ENCODE measurements at places on chromosomes 6 and 20.

DNA sequence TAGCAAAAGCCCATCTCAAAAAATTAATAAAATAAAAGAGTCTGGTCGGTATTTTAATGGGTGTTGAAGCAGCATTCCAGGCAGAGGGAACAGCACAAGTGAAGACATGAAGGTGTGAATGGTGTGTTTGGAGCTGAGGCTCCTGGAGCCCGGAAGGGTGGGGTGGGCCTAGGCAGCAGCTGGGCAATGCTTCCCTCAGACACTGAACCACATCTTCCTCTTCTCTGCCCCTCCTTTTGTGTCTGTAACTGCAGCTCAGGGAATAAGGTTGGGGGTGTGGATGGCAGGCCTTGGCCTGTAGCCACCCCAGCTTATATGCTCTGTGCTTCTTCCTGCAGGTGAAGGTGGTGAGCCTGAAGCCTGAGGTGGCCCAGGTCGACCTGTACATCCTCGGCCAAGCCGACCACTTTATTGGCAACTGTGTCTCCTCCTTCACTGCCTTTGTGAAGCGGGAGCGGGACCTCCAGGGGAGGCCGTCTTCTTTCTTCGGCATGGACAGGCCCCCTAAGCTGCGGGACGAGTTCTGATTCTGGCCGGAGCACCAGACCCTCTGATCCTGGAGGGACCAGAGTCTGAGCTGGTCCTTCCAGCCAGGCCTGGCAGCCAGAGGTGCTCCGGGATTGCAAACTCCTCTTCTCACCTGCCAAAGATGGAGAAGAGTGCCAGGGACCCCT lies 26.6 kb downstream of the POFUT1 start:
- no peak for DNase-seq

GRCh38 chr6:19632230-19632629 lies 204.9 kb upstream of the ID4 start:
- no peak for DNase-seq

DNA sequence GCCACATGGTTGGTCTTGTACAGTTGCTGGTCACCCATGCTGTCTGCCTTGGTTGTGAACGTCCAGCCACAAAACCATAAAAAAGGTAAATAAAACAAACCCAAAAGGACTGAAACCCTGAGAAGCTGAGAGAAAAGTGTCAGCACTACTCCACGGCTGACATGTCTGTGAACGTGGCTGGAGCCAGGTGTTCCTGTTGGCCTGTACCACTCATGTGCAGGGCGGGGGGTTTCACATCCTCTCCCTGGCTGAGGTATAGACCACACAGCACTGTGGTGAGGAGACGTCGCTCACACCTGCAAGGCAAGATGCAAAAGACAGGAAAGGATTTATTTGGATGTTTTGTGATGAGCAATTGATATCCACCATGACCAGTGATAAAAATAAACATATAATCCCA lies 51.9 kb upstream of the MRPS10 start:
- DNase-seq = peak; percentile 79

DNA sequence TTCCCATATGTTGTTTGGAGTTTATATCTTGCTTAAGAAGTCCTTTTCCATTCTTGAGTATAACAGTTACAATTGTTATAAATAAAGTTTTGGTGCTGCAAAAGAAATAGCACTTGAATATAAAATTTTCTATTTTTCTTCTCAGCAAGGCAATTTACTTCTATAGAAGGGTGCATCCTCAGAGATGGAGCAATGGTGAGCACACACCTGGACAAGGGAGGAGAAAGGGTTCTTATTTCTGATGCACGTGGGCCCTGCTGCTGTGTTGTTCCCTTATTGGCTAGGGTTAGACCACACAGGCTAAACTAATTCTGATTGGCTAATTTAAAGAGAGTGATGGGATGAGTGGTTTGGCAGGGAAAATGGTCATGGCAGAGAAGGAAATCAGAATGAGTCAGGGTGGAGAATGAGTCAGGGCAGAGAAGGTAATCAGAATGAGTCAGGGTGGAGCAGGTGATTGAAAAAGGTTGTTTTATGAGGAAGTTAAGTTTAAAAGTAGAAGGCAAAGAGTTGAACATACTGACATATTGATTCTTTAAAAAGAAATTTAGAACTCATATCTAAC lies 38.0 kb downstream of the CST8 start:
- no peak for DNase-seq

All from GM06990 (cell line).